ENCODE measurements at places on chromosomes 7 and 10. TPM values are rescaled to one million over a fixed set of nuclear protein-coding genes. Genes with fewer than 3 reads are reported as not detected.

COL1A2 gene
- not detected for total RNA-seq

GRCh38 chr10:59801171-59801570 lies 47.9 kb upstream of the MRLN start:
- no peak overlapping the region for H3K4me3 ChIP-seq
- no peaks in the 10 kb centered on the region for H3K27me3 ChIP-seq
- peaks cover 26% of the 10 kb centered on the region for H3K36me3 ChIP-seq
- DNase-seq = no peak

- no peak for DNase-seq
- H3K27me3 ChIP-seq = peaks cover 31% of the 10 kb centered on the region
- no peak overlapping the region for H3K27ac ChIP-seq
- no peaks in the 10 kb centered on the region for H3K4me1 ChIP-seq
- H3K36me3 ChIP-seq = no peaks in the 10 kb centered on the region
Measured at GRCh38 chr7:141210862-141211261, 137.0 kb downstream of the TMEM178B start.

DNA sequence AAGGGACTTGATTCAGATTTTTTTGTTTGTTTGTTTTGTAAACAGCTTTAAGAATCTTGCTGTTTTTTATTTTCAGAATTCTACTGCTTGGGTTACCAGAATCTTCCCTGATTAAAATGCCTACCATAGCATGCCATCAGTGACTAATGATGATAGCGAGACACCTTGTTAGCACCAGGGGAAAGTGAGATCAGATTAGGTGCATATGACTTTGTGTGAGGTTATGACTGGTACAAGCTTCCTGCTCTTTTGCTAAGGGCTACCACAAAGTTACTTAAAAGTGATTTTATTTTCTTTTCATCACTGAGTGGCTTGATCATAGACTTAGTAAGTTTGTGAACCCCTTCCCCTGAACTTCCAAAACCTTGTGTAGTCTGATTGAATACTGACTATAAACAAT lies 93.5 kb downstream of the SND1 start:
- peaks cover 21% of the 10 kb centered on the region for H3K36me3 ChIP-seq
- H3K27me3 ChIP-seq = no peaks in the 10 kb centered on the region
- no peak overlapping the region for H3K27ac ChIP-seq
- no peak overlapping the region for H3K4me3 ChIP-seq
- no peak for DNase-seq
- H3K4me1 ChIP-seq = peaks cover 54% of the 10 kb centered on the region

DNA sequence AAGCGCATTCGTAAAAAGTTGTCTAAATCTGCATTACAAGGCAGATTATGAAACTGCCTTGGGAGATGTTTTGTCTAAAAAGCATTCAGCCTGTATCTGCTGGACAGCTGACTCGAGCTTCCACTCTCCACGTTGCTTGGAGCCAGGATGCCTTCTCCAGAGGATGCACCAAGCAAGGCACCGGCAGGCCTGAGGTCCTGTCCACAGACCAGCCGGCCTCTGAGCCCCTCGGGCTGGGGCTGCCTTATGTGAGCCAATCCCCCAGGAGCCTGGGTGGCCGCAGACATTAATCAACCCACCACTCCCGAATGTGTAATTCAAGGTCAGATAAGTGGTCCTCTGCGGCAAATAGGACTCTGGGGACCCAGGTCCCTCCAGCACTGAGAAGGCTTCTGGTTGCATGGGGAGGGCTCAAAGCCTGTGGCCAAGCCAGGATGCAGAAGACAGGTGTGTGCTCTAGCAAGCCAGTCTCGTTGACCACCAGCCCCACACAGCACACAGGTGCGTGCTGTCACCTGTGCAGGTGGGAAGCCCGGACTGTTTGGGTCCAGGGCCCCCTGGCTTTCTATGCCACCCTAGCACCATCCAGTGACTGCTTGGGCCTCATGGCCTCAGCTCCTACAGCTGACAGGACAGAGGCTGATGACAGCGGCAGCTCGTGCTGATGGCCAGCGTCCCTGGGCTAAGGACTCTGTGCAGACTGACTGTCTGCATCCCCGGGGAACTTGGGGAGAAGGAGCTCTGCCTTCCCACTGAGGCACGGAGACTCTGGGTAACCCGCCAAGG lies 4.8 kb upstream of the RET start:
- H3K27me3 ChIP-seq = peaks cover 8% of the 10 kb centered on the region
- H3K4me1 ChIP-seq = peaks cover 5% of the 10 kb centered on the region
- H3K4me3 ChIP-seq = no peak overlapping the region
- no peak overlapping the region for H3K27ac ChIP-seq

- DNase-seq = no peak
- peaks cover 42% of the 10 kb centered on the region for H3K27me3 ChIP-seq
- no peaks in the 10 kb centered on the region for H3K4me1 ChIP-seq
- H3K27ac ChIP-seq = no peak overlapping the region
- H3K4me3 ChIP-seq = no peak overlapping the region
- H3K36me3 ChIP-seq = no peaks in the 10 kb centered on the region
Measured at GRCh38 chr7:156420496-156420895, 220.1 kb upstream of the RNF32 start.

DNA sequence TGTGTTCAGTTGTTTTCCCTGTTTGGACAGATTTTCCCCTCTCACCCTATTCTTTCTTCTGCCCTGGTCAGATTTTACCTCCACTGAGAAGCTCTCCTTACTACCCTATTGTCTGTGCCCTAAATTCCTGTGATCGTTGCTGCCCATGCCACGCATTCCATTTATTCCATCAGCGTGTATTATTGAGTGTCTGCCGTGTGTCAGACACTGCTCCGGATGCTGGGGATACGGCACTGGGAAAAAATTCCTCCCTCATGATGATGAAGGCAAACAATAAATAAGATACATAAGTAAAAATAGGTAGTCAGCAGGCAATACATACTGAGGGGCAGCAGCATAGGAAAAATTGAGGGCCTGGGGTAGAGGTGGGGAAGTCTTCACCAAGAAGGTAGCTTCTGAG lies 86.8 kb downstream of the FANK1 start:
- no peaks in the 10 kb centered on the region for H3K36me3 ChIP-seq
- no peak for DNase-seq
- no peak overlapping the region for H3K27ac ChIP-seq
- H3K4me1 ChIP-seq = peaks cover 30% of the 10 kb centered on the region
- H3K27me3 ChIP-seq = peaks cover 2% of the 10 kb centered on the region
- H3K4me3 ChIP-seq = no peak overlapping the region

DNA sequence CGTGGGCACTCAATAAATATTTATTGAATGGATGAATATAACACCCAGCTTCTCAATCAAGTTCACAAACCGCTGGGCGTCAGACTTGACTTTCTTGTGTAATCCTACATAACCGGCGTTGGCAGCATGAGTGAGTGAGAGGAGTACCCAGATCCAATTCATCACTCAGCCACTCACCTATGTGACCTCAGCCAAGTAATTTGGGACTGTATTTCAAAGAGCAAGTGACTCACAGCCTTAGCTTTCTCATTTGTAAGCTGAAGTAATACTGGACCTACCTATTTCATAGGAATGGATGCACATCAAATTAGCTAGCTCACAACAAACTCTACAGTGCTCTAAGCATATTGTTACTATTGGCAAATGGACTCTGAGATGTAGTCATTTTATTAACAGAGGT lies 53.8 kb upstream of the FAM204A start:
- no peak overlapping the region for H3K27ac ChIP-seq
- no peak overlapping the region for H3K4me3 ChIP-seq
- no peaks in the 10 kb centered on the region for H3K4me1 ChIP-seq
- peaks cover 14% of the 10 kb centered on the region for H3K27me3 ChIP-seq

DNA sequence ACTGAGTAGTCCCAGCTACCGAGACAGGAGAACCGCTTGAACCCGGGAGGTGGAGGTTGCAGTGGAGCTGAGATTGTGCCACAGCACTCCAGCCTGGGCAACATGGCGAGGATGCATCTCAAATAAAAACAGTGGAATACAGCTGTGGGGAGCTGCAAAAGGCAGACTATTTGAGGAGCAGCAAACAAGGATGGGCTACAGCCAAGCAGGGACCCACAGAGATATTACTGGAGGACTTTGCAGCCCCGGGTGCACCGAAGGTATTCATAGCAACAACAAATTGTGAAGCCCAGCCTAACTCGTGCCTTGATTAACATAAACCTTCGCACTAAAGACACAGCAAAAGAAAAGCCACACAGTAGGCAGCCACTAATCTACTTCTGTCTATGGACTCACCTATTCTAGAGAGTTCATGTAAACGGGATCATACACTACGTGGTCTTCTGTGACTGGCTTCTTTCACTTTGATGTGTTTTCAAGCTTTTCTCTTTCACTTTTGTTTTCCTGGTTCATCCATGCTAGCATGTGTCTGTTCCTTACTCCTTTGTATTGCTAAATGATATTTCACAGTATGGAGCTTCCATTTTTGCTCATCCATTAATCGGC lies 34.0 kb downstream of the PODXL start:
- H3K36me3 ChIP-seq = no peaks in the 10 kb centered on the region
- no peak for DNase-seq
- peak overlapping the region; percentile 89 for H3K27ac ChIP-seq
- peak overlapping the region; percentile 29 for H3K4me3 ChIP-seq
- peaks cover 13% of the 10 kb centered on the region for H3K4me1 ChIP-seq
